ENCODE measurements at places on chromosomes 13 and 19.

- DNase-seq: no peak
Measured at GRCh38 chr19:38411041-38411712, 8.3 kb downstream of the FAM98C start.

DNA sequence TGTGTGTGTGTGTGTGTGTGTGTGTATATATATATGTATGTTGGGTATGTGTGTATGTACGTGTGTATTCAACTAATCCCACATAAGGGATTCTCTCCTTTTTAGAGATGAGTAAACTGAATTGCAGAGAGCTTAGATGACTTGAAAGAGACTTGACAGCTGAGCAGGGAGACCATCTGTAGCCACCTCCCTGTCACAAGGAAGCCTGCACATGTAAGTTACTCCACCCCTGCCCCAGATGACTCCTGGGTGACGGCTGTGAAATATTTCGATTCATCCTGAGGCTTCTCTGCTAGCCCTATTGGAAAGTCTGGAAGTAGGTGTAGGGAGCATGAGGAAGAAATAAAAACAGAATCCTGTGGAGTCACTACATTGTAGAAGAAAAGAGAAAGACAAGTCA lies 480.4 kb downstream of the FOXO1 start:
- DNase-seq: no peak

GRCh38 chr13:41456768-41457588 lies at the start of gene RGCC:
Gene RGCC (plus strand): TSS chr13:41457550. CDS start chr13:41457708, 158 bp downstream.
- DNase-seq: peak; percentile 37

DNA sequence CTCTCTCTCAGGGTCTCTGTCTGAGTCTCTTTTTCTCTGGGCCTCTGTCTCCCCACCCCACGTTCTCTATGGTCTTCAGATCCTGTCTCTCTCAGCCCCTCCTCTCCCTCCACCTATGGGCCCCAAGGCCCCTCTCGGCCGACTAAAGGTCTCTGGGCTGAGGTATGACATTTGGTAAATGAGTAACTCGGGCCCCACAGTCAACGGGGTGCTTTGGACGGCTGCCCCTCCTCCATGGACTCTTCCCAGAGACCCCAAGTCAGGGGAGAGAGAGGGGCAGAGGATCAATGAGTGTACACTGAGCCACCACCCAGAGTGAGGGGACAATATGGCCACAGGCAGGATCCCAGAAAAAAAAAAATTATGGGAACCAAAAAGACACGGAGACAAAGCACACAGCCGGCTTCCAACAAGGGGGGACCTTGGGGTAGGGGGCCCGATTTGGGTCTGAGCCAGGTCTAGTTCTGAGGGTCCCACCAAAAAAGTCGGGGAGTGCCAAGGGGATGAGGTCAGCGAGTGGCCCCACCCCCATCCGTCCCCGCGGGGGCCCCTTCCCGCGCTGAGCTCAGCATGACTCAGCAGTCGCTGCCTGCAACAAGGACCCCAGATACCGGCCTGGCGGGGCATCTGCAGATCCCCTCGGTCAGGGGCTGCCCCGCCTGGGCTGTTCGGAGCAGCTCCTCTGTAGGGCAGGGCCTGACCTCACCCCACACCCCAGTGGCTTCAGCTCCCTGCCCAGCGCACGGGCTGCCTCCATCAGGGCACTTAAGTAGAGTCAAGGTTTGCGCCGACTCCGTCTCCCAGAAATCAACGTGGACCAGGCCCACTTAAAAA lies 1.5 kb upstream of the FTL start:
- no peak for DNase-seq

- peak; percentile 23 for DNase-seq
Measured at GRCh38 chr19:18832306-18833140, 764 bp downstream of the UPF1 start.

DNA sequence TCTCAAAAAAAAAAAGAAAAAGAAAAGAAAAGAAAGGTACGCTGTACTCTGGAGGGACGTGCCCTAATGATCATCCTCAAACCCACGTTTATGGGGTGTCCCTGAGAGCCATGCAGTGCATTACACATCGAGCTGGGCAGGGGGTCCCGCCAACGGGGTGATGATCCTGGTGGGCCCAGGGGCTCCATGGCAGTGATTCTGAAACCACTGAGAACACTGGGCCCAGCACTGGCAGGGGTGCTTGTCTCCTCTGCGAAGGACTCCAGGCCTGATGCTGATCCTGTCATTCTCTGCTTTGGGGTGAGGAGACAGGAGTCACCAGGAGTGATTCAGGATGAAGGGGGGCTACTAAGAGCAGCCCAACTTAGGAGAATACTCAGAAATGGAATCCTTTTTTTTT lies 18.7 kb downstream of the MOB3A start:
- DNase-seq: no peak

- DNase-seq: peak; percentile 27
Measured at GRCh38 chr19:17303940-17304267, 679 bp upstream of the ABHD8 start.

DNA sequence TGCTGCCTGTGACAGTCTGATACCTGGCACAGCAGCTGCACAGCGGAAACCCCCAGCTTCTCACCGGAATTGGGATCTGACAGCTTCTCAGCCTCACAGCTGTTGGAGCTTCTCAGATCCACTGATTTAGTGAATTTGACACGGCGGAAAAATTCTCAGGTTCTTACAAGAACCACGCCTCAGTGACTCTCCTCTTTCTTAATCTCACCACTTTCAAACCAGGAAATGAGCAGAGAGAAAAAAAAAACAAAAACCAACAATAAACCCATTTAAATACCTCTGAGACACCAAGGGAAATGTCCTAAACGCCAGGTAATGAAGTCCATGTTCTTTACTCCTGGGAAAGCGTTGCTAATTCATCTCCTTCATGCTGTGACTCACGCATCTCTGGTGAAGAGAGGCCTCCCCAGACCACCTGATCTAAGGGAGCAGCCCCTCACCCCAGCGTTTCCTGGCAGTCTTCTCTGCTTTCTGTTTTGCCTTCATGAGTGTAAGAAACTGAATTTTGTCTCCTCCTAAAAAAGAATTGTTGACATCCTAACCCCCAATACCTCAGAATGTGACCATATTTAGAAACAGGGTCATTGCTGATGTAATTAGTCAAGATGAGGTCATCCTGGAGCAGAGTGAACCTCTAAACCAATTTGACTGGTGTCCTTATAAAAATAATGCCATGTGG lies 15.9 kb upstream of the IZUMO2 start:
- DNase-seq: no peak

DNA sequence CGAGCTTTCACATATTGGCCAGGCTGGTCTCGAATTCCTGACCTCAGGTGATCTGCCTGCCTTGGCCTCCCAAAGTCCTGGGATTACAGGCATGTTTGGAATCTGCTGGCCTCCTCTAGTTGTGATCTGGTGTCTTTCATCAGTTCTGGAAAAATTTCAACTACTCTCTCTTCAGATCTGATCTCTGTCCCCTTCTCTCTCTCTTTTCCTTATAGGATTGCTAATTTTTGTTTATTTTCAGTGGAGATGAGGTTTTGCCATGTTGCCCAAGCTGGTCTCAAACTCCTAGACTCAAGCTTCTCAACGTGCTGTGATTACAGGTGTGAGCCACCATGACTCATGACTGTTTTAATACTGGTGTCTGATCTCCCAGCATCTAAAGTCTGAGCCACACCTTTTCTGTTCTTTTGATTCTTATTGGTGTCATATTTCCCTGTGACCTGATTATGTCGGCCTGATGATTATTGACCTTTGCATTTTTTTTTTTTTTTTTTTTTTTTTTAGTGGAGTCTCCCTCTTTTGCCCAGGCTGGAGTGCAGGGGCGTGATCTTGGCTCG lies 10.4 kb upstream of the NANOS2 start:
- DNase-seq: no peak

DNA sequence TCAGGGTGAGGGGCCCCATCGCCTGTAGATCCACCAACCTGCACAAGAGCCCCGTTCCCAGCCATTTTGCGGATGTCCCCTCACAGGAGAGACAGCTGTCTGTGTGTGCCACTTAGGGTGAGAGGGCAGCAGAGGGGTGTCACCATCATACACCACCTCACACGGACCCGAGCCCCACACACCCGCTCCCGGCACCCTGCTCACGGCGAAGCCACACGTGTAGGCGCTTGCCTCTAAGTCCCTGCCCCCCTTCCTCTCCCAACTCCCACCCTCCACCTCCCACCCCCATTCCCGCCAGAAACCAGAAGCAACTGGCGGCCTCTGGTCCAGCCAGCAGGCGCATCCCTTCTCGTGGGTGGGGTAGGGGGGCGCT lies 4.0 kb upstream of the DPF1 start:
- DNase-seq: peak; percentile 30
